NCI-H2029 treated with DMSO at 0.1 percent for 48 hours (cell line): ENCODE measurements at places on chromosomes 5 and 9.

DNA sequence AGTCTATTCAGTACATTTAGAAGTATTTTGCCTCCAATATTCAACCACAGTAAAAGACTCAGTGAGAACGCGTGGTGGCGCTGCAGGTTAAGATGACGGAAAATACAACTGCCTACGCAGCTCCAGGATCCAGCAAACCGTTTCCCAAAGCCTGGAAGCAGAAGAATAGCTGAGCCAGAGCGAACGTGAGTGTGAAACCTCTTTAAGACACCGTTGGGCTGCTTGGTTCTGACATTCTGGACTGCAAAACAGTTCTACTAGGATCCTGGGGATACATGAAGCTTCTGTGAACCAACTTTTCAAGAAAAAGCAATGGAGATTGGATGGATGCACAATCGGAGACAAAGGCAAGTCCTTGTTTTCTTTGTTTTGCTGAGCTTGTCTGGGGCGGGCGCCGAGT, at the start of gene PCDHB16:
Gene PCDHB16 (plus strand): TSS at position 140 of the 400 bp plus-strand sequence. CDS start 173 bp downstream, at position 313.
- peak; percentile 44 for DNase-seq

GRCh38 chr9:131111186-131111853, 14.1 kb upstream of the NUP214 start:
- no peak for DNase-seq

DNA sequence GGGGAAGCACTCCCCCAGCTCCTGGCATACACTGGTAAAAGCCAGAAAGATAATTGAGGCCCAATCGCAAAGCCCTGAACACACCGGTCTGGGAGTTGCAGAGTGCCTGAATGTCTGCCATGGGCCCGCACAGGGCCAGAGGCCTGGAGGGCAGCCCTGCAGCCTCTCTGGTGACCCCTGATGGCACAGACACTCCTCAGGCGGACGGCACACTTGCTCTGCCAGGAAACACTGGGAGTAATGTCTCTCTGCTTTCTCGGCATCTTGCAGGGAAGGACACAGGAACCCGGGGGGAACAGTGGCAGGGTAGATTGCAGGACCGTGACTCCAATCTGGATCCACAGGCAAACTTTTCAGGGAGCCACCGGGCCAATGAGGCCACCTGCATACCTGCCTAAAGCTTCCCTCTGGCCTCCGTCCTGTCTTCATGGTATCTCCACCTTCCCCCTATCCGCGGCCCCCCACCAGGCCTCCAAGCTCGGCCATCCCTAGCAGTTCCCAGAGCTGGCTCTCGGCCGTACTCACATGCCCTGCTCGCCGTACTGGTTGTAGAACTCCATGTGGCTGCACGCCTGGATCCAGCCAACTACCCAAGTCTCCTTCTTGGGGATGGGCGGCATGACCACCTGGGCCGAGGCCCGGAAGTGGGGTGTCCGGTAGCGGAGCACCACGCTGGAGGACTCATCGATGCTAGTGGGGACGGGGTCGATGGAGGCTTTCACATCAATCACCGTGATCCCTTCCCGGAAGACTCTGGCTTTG, 797 bp downstream of the FAM78A start:
- no peak for DNase-seq

DNA sequence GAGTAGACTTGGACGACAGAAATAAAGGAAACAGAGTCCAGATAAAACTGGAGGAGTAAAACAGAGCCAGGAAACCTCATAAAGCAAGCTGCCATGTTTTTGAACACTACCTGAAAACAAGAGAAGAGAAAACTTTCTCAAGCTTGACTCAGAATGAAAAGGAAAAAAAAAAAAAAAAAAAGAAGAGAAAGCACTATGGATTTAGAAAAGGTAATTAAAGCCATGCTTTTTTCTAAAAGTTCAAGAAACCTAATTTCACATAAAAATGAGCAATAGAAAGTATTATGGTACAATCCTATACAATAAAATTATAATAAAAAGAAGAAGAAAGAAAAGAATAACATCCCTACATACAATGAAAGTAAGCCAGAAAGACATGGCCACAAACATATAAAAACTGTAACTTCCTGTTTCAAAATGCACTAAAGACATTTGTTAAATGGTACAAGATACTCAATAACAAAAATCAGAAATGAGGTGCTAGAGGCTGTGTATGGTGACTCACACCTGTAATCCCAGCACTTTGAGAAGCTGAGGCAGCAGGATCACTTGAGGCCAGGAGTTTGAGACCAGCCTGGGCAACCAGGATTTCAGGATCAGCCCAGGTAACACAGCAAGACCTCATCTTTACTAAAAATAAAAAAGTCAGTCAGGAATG, 129.5 kb downstream of the SIL1 start:
- no peak for DNase-seq

DNA sequence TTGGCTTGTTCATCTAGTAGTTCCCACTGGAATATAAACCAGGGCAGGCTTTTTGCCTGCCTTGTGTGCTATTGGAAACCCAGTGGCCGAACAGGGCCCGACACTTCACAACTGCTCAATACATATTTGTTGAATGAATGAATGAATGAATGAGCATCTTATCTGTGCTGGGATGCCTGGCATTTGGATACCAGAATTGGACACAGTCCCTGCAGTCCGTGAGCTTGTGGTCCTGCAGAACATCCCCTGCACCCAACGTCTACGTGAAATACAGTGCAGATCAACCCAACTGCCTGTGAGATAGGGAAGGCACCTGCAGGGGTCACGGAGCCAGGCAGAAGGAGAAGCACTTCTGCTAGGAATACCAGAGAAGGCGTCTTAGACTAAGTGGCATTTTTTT, 30.0 kb upstream of the COL15A1 start:
- no peak for DNase-seq

DNA sequence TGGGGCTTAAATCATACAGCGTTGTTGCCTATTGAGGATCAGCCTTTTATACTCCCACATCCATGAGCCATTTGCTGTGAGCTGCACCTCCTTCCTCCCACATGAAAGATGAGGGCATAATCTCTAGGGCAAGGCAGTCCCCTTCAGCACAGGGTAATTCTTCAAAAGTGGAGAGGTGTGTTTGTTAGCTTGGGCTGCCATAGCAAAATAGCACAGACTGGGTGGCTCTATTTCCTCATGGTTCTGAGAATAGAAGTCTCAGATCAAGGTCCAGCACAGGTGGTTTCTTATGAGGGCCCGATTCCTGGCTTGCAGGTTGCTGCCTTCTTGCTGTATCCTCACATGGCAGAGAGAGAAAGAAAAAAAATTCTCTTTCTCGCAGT, 121.8 kb upstream of the SLC12A2 start:
- DNase-seq = no peak

DNA sequence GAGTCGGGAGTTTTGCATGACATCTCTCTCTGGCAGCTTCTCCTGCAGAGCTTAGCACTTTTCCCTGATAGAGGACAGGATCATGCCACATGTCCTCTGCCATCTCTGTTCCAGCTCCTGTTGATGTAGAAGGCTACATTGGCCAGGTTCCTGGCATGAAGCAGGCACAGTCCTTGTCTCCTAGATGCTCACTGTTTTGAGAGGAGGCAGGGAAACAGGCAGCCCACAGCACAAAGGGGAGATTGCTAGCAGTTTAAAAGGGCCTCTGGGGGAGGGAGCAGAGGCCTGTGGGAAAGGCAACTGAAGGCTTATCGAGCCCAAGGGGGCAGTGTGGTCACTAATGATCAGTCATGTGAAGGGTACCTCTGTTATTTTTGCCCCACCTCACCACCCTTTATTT, 10.7 kb downstream of the ARHGAP26 start:
- DNase-seq = no peak

GRCh38 chr5:18281947-18282581, 647.8 kb downstream of the TAF11L14 start:
- DNase-seq = peak; percentile 2

- no peak for DNase-seq
Measured at GRCh38 chr9:77488439-77489126, 159.5 kb downstream of the GNA14 start.

DNA sequence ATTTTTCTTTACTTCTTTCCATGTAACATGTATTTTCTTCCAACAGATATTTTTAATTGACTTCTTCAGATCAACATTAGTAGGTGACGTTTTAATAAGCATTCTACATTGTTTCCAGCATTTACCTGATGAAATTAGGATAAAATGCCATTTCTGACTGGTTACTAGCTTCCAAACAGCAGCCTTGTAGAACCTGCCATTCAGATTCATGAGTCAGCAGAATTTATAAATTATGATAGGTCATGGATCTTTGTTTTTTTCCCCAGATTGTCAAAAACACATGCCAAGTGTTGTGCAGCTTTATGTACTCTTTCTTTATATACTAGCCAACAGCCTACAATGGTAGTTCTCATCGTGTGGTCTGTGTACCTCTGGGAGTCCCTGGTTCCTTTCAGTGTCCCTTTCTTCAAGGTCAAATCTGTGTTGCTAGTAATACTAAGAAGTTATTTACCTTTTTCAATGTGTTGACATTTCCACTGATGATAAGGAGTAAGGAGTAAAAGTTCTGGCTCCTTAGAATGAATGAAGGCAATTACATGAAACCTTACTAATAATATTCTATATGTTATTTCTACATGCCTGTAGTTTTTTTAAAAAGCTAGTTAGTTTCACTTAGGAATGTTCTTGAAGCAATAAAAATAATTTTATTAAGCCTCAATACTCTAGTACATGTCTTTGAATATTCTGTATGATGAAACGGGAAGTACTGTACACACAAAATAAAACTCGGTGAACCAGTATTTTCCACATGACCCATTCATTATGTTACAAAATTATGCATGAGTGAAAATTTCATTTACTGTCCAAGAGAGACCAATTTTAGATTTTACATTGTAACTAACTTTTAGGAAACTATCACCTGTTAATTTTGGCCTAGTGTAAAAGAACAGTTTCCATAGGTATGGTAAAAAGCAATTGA, 135.8 kb downstream of the ZCCHC7 start:
- no peak for DNase-seq

GRCh38 chr9:73081979-73082657, 69.5 kb upstream of the ANXA1 start:
- peak; percentile 36 for DNase-seq

- DNase-seq = peak; percentile 82
Measured at GRCh38 chr5:138974227-138975063, 99.3 kb upstream of the LRRTM2 start.

DNA sequence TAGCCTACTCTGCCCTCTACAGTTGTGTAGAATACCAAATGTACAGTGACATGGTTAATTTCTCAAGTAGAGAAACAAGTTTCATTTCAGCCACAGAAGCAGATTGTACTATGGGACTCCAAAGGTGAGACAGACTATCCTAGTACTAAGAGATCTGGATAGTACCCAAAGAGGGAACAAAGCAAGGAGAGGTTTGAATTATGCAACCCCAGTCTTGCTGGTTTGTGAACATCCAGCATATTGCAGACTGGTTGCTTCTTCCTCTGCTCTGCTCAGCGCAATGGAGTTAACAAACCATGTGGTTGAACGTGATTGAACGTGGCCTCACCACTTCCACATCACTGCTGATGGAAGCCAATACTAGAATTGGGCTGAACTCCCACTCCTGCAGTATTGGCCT, 43.3 kb upstream of the ALDOB start:
- DNase-seq = no peak

DNA sequence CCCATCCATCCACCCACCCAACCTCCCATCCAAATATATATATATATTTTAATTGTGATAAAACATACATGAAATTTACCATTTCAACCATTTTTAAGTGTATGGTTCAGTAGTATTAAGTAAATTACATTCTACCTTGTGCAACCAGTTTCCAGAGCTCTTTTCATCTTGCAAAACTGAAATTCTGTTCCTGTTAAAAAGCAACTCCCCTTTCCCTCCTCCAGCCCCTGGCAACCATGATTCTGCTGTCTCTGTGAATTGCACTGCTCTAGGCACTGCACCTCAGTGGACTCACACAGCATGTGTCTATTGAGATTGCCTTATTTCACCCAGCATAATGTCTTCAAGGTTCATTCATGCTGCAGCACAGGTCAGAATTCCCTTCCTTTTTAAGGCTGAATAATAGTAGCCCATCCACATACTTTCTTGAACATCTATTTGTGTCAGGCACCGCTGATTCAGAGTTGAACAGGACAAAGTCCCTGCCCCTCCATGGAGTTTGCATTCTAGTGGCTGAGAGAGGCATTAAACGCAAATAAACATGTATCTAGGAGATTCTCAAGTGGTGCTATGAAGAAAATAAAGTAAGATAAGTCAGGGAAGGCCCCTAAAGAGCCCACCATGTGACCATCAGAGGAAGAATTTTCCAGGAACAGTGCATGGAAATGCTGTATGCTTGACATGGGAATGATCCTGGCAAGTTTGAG, 24.0 kb downstream of the CSF1R start:
- DNase-seq = no peak

GRCh38 chr5:1216211-1216917, 8.8 kb upstream of the SLC6A18 start:
- no peak for DNase-seq

DNA sequence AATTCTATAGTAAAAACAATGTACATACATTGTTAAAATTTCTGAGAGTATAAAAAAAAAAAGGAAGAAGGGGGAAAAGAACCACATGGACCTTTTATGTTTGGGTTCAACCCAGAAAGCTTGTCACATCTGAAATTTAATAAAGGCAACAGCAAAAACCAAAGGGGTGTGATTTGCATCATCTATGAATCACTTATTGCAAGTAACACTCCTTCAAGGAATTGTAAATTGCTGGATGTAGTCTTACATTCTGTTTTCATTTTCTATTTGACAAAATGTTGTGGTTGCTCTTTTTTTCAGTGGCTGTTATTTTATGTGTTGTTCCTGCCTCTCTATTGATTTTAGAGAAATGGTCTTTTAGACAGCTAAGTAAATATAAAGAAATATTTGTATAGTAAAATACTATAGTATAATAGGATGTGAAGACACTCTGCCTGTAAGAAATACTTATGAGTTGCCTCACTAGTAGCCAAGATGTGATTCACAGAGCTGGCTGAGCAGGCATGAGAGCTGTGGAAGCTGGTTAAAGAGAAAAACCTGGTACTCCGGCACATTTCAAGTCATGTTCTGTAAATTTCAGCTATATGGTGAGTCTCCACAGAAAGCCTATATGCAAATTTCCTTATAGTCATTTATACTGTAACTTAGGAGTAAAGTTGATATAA, 131.1 kb upstream of the CNTLN start:
- no peak for DNase-seq

GRCh38 chr9:135308821-135309762, 170.5 kb upstream of the PPP1R26 start:
- no peak for DNase-seq

DNA sequence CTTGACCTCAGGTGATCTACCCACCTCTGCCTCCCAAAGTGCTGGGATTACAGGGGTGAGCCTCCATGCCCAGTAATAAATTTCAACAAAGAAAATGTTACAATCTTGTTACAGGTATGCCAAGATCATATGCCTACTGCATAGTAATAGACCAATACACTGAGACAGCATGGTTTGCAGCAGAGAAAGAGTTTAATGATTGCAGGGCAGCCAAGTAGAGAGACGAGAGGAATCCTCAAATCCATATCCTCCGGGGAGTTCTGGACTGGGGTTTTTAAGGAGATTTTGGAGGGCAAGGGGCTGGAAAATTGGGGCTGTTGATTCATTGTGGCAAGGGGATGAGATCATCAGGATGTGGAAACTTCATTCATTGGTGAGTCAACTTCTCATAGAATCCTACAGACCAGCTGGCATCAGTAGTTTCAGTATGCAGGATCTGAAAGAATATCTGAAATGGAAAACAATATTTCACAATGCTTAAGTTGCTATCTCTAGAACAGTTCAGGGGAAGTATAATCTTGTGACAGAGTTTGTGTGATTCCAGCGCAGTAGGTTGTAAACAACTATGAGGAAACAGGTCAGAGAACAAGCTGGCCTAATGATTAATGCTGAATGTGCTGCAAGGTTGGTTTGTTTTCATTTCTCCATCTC, 14.8 kb upstream of the TUT7 start:
- no peak for DNase-seq
